SK-MEL-5 (cell line): ENCODE measurements at places on chromosomes 16 and 17. TPM values are rescaled to one million over a fixed set of nuclear protein-coding genes. Genes with fewer than 3 reads are reported as not detected.

PHKG2 gene
- total RNA-seq: 14.3 and 16.4 TPM in 2 replicates

TBC1D3E gene
- total RNA-seq: not detected in 2 replicates

GRCh38 chr16:8885674-8886592 is 3.8 kb downstream of the LITAFD start:
- no peak for DNase-seq

- no peak for DNase-seq
These were observed 69.2 kb downstream of the CDC27 start for GRCh38 chr17:47119746-47120520.

GRCh38 chr16:56603589-56603988 is 4.8 kb upstream of the MT2A start:
- peak; percentile 53 for DNase-seq

- no peak for DNase-seq
These were observed 800 bp downstream of the NOD2 start for GRCh38 chr16:50694206-50694605.

- DNase-seq: no peak
These were observed 346.2 kb upstream of the ASIC2 start for GRCh38 chr17:33639103-33639880.

GRCh38 chr16:52101246-52101645 is 445.7 kb downstream of the TOX3 start:
- no peak for DNase-seq

GRCh38 chr17:75194879-75195278 is 10.6 kb upstream of the NUP85 start:
- DNase-seq: no peak
